ENCODE measurements at places on chromosomes 16 and 17. TPM values are rescaled to one million over a fixed set of nuclear protein-coding genes. Genes with fewer than 3 reads are reported as not detected.

KLHL10 gene
- 0.12 TPM for total RNA-seq

PSMC5 gene
- 36.3 TPM for total RNA-seq

ABCA9 gene
- total RNA-seq: 9.9 TPM

JUP gene
- 10.4 TPM for total RNA-seq

HSPB9 gene
- total RNA-seq: not detected

P2RX5 gene
- total RNA-seq: not detected

NRN1L gene
- total RNA-seq: not detected

TMEM204 gene
- total RNA-seq: 32.8 TPM

CES3 gene
- total RNA-seq: 0.16 TPM

TMEM220 gene
- 5.4 TPM for total RNA-seq

C16orf54 gene
- total RNA-seq: 1.3 TPM

C16orf96 gene
- total RNA-seq: 0.12 TPM

PIMREG gene
- 2.7 TPM for total RNA-seq

IL32 gene
- total RNA-seq: 0.36 TPM

TNFRSF17 gene
- total RNA-seq: not detected

TOP2A gene
- total RNA-seq: 6.8 TPM

ADGRG3 gene
- not detected for total RNA-seq

ADORA2B gene
- 10.4 TPM for total RNA-seq

SLC16A13 gene
- 1.1 TPM for total RNA-seq

DRC3 gene
- 1.6 TPM for total RNA-seq

RND2 gene
- 0.32 TPM for total RNA-seq

CDH5 gene
- not detected for total RNA-seq

PRCD gene
- 1.1 TPM for total RNA-seq

KRTAP16-1 gene
- not detected for total RNA-seq

MPO gene
- total RNA-seq: not detected

AGRP gene
- not detected for total RNA-seq

SLFN13 gene
- 0.85 TPM for total RNA-seq

NECAB2 gene
- total RNA-seq: under 0.01 TPM

ZNF287 gene
- total RNA-seq: 13.4 TPM

IL34 gene
- total RNA-seq: 2.8 TPM

TEKT5 gene
- not detected for total RNA-seq

NPIPB4 gene
- total RNA-seq: 56.1 TPM

NKD1 gene
- total RNA-seq: 0.12 TPM
